Activated naive CD4-positive, alpha-beta T cell treated with anti-CD3 and anti-CD28 coated beads, Interleukin-2, amount 10 ng/mL, durations not matched to agents 7 days and 5 days (primary cell): ENCODE measurements at places on chromosomes 6 and 20.

- DNase-seq: no peak
Observed at GRCh38 chr6:44272999-44273566, 2.8 kb downstream of the TMEM151B start.

DNA sequence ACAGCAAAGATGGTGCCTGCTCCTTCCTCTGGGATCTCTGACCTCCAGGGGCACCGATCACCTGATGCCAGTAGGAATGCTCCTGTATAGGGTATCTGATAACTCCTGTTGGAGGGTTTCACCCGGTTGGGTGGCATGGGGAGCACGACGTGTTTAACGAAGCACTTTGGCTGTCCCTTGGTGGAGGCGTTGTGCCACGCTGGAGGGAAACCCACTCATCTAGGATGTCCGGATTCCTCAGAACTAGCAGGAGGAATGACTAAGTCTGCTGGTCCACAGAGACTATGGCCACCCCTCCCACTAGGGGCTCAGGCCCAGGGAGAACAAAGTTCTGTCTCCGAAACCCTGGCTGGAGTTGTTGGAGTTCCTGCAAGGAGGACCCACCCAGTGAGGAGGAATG lies 1624.4 kb downstream of the GRIK2 start:
- no peak for DNase-seq

DNA sequence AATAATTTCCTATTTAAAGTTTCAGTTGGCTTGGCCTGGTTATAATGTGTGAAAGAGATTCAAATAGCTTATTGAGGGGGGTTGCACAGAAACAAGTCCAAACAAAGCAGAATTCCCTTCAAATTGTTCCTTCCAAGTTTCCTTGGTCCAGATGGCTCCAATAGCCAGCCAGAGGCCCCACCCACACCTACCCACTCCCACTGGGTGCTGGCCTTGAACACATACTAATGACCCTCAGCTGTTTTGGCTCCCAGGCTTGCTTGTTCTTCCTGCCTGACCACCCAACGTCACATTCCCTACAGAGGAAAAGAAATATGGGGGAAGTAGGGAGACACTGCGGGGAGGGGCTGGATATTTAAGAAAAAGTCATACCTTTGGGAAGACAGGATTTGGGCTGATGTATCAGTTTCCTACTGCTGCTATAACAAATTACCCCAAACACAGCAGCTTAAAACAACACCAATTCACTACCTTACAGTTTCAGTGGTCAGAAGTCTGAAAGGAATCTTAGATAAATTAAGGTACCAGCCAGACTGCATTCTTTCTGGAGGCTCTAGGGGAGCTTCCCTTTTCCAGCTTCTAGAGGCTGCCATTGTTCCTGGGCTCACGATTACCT lies 95.7 kb downstream of the COL21A1 start:
- no peak for DNase-seq

DNA sequence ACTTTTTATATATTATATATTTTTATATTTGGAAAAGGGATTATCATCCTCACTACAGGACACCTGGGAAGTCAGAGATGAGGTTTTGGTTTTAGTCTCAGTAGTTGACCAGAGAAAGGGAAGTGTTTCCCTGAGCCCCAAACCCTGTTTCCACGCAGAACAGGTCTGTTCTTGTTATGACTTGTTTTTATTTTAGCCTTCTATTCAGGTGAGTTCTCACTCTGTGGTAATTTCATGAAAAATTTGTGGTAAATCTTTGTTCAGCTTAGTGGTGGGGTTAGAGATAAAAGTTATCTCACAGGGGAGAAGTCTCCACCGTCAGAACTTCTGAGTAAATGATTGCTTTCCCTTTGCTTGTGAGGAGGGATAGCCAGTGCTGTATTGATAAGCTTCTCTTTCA lies 224.9 kb downstream of the FARS2 start:
- no peak for DNase-seq
